ENCODE measurements at places on chromosomes 1 and 21. TPM values are rescaled to one million over a fixed set of nuclear protein-coding genes. Genes with fewer than 3 reads are reported as not detected.
A peak's percentile ranks its signal among the peaks of the same experiment; 100 is the strongest.

DNA sequence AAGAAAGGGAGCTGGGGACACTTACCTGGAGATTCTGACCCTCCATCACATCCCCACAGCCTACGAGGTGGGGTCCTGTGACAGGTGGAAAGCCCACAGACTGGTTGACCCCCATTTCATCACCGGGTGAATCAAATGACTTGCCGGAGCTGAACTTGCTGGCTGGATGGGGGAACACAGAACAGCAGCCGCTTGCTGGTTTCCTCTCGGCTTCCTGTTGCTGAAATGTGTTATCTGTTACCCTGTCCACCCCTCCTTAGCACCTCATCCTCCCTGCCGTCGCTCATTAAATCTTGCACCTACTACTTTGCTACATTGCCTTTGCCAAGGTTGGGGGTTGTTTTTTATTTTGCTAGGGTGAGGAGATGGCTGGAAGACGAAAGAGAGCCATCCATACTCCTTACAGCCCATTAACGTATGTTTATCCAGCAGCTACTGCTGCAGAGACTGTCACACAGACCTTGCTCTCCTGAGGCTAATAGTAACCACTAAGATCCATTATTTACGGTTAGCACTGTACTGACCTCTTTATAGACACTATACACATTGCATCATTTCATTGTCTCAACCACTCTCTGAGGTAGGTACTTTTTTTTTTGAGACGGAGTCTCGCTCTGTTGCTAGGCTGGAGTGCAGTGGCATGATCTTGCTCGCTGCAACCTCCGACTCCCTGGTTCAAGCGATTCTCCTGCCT is 7.0 kb downstream of the PAFAH2 start:
- no peak for DNase-seq

- DNase-seq: no peak
These were observed 10.1 kb downstream of the ZNF644 start for GRCh38 chr1:91011726-91012125.

GRCh38 chr21:29124645-29125044 is 5.8 kb upstream of the MAP3K7CL start:
- DNase-seq: no peak

The MNDA gene
- 27.2 TPM for total RNA-seq

DNA sequence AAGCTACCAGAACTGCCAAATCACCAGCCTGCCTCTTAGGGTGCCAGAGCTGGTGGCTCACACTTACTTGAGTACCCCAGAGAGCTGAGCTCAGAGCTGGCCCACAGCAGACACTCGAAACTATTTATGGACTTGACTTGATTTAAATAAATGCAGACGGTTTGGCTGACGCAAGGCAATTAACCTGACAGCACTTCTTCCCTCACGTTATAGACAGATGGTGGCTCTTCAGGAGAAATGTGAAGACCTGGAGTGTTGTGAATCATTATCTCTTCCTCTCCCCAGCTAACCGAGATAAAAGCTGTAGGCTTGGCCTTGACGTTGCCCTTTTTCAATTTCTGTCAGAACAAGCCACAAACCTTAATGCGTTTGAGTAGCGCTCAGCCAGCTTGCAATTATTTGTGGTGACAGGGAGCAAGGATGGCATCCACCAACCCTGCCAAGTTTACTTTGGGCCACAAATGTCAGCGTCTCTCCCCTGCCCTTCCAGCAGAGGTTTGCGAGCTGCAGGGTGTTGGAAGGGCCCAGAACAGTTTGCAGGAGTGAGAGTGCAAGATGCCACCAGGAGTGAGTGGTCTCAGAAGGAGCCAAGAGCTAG is 34.0 kb upstream of the BCAR3 start:
- no peak for DNase-seq

DNA sequence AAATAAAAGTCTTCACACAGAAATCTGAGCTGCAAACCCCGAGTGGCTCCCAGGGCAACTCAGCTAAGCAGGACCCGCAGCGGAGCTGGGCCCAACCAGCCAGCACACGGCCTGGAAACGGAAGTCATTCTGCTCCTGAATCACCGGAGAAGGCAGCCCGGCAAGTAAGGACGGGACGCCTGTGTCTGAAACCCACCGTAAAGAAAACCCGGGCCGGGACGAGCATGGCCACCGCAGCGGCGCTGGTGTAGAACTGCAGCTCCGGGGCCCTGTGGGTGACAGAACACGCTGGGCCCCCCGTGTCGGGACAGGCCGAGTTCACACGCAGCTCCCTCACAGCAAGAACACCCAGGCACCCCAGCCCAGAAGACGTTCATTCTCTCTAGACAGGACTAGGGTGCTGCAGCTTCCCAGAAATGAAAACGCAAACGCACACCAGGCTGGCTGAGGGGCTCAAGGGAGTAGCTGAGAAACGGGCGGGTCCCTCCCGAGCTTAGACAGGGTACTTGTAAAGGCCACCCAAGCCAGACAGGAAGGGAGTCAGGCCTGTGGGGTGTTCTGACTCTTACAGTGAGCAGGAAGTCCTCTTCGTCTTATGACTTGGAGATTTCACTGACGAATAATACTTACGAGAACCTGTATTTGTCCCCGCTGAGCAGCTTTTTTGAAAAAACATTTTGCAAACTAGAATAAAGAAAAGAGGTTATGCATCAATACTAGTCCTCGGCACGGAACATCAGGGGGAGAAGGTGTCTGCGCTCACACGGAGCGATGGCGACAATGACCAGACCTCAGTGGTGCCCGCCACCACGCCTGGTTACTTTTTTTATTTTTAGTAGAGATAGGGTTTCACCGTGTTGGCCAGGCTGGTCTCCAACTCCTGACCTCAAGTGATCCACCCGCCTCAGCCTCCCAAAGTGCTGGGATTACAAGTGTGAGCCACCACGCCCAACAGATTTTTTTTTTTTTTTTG is 10.9 kb upstream of the CDK11B start:
- no peak for DNase-seq

The AK5 gene
- 3.0 TPM for total RNA-seq

The S100A7 gene
- not detected for total RNA-seq

- no peak for DNase-seq
These were observed 35.9 kb upstream of the RD3 start for GRCh38 chr1:211527888-211528287.

The PGLYRP3 gene
- not detected for total RNA-seq

The NDUFV3 gene
- total RNA-seq: 45.1 TPM

DNA sequence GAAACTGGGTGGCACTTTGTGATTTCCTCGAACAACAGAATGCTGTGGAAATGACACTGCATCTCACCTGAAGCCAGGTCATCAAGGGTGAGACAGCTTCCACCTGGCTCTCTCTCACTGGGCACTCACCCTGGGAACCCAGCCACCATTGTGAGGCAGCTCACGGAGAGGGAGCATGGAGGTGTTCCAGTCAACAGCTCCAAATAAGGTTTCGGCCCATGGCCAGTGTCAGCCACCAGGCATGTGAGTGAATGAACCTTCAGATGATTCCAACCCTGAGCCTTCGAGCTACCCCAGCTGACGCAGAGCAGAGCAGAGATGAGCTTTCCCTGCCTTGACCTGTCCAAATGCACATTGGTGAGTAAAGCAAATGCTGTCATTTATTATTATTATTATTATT is 58.1 kb downstream of the SYDE2 start:
- DNase-seq: no peak

GRCh38 chr1:201282216-201282615 is 1.1 kb upstream of the PKP1 start:
- DNase-seq: no peak

The FAM110D gene
- total RNA-seq: 3.2 TPM

The MTFR1L gene
- 35.9 TPM for total RNA-seq

DNA sequence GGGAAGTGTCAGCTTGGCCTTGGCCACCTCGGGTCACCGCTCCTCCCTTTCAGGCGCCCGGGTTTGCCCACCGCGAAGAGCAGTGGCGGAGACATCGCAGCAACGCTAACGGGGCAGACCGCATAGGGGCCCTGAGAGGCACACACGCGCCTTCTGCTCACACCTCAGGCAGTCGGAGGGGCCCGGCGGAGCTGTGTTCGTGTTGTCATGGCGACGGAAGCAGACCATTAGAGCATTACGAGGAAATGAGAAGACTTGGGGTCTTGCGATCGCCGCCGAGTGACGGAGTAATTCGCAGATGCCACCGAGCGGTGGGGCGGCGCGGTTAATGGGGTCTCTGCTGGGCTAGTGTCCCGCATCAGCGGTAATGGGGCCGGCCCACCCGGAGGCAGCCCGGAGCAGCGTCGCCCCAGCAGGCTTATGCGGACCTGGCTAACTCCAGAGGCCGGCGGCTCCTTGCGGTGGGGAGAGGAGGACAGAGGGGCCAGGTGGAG is 144.1 kb downstream of the TNR start:
- DNase-seq: peak; percentile 58
